Prostate gland (tissue), 2 donors: ENCODE measurements at places on chromosomes 6 and 20.

- no peaks in the 10 kb centered on the region for H3K27me3 ChIP-seq
- H3K4me1 ChIP-seq, result no peaks in the 10 kb centered on the region
- H3K36me3 ChIP-seq, result no peaks in the 10 kb centered on the region
- H3K27ac ChIP-seq, result no peak overlapping the region
- no peak overlapping the region for H3K4me3 ChIP-seq
Measured at GRCh38 chr6:126374372-126374771, 34.5 kb downstream of the CENPW start.

- no peaks in the 10 kb centered on the region for H3K4me1 ChIP-seq
- H3K27ac ChIP-seq, result no peak overlapping the region
- no peak overlapping the region for H3K4me3 ChIP-seq
- DNase-seq, result no peak
- no peaks in the 10 kb centered on the region for H3K36me3 ChIP-seq
Measured at GRCh38 chr6:44116641-44117382, 10.4 kb downstream of the MRPL14 start.

DNA sequence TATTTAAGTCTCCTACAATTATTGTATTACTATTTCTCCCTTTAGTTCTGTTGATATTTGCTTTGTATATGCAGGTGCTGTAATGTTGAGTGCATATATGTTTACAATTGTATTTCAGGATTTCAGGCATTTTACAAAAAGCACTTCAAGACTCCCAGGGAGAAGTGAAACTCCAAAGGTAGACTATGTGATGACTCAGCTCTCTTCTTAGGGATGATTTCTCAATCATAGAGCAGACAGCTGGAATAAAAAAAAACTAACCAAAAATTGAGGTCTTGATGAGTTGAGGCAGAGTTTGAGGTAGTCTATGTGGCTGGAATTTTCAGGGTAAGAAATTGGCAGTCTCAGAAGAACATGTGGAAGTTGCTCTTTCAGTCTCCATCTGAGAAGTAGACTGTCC, 786.1 kb downstream of the TFAP2A start:
- no peaks in the 10 kb centered on the region for H3K4me1 ChIP-seq
- H3K27ac ChIP-seq, result no peak overlapping the region
- DNase-seq, result no peak
- H3K27me3 ChIP-seq, result no peaks in the 10 kb centered on the region

DNA sequence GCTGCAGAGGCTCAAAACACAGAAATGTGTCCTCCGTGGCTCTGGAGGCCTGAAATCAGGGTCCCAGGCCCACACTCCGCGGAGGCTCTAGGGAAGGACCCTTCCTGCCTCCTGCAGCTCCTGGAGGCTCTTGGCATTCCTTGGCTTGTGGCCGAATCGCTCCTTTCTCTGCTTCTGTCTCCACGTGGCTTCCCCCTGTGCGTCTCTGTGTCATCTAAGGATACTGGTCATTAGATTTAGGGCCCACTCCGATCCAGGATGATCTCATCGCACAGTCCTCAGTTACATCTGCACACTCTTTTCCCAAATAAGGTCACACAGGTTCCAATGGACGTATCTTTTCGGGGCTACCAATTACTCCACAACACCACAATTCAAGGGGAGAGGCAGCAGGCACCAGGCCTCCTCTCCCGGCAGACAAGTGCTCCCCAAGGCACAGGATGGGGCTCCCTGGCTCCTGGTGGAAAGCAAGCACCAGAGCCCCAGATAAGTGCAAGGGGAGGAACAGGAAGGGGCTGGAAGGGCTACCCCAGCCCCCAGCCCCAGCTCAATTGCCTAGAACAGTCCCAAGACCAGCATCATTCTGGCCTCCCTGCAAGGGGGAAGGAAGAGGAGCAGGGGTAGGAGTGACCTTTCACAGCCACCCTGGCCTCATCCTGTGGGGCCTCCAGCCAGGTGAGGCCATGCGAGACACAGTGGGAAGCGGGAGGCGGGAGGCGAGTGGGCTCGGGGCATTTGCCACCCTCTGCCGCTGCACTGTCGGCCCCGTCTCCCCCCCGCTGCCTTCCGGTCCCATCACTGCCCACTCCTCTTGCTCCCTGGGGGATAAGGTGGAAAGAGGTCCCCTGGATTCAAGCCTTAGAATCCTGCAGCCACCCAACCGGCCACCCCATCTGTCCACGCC, 16.3 kb downstream of the NTSR1 start:
- H3K27ac ChIP-seq, result no peak overlapping the region
- no peaks in the 10 kb centered on the region for H3K36me3 ChIP-seq
- DNase-seq, result no peak

DNA sequence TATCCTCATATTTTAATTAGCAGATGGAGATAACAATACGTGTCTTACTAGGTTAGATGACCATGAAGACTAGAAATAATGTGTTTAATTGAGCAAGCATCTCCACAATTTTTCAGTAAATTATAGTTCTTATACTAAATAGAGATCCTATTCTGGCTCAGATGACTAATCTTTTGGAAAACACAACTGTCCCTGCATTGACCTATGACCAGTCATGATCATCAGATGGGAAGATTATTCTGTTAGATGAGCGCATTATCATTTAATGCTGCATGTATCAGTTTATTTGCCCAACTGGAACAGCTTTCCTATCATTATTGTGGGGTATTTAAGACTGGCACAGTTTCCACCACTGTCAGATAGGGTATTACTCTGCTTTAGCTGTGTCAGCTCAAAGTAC, 185.5 kb downstream of the MOXD1 start:
- no peaks in the 10 kb centered on the region for H3K36me3 ChIP-seq
- H3K4me1 ChIP-seq, result no peaks in the 10 kb centered on the region
- DNase-seq, result no peak
- H3K27me3 ChIP-seq, result no peaks in the 10 kb centered on the region
- H3K4me3 ChIP-seq, result no peak overlapping the region
- H3K27ac ChIP-seq, result no peak overlapping the region

DNA sequence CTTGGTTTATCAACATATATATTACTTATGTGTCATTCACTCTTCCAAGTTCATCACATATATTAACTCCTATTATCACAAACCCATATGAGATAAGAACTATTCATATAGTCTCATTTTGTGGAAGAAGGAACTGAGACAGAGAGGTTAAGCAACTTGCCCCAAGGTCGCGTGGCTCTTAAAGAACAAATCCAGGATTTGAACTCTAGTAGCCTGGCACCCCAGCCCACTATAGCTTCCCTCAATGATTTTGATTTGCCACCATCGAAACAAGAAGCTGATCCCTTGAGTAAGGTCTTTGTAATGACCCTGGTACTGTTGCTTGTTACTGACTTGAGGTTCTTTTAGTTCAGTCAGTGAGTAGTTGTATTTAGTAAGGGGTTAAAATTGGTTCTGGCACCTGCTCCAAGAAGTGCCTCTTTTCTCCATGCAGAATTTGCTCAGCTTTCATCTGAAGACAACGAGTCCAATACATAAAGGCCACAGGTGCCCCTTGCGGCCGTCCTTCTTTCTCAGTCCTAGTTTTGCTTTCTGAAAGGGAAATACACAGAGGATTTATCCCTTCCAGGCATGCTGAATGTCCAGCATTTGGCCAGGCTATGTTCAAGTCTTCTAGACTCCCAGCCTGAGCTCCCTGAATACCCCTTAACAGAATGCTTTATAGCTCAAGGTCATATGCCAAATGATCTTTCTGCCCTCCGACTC, 253.0 kb downstream of the TBC1D7 start:
- no peak overlapping the region for H3K27ac ChIP-seq
- H3K36me3 ChIP-seq, result no peaks in the 10 kb centered on the region
- H3K4me3 ChIP-seq, result no peak overlapping the region
- no peaks in the 10 kb centered on the region for H3K27me3 ChIP-seq
- no peak for DNase-seq
- H3K4me1 ChIP-seq, result no peaks in the 10 kb centered on the region

- DNase-seq, result no peak
- H3K36me3 ChIP-seq, result no peaks in the 10 kb centered on the region
- no peaks in the 10 kb centered on the region for H3K27me3 ChIP-seq
- no peaks in the 10 kb centered on the region for H3K4me1 ChIP-seq
- H3K27ac ChIP-seq, result no peak overlapping the region
Measured at GRCh38 chr6:25882051-25882496, 8.0 kb upstream of the SLC17A3 start.

DNA sequence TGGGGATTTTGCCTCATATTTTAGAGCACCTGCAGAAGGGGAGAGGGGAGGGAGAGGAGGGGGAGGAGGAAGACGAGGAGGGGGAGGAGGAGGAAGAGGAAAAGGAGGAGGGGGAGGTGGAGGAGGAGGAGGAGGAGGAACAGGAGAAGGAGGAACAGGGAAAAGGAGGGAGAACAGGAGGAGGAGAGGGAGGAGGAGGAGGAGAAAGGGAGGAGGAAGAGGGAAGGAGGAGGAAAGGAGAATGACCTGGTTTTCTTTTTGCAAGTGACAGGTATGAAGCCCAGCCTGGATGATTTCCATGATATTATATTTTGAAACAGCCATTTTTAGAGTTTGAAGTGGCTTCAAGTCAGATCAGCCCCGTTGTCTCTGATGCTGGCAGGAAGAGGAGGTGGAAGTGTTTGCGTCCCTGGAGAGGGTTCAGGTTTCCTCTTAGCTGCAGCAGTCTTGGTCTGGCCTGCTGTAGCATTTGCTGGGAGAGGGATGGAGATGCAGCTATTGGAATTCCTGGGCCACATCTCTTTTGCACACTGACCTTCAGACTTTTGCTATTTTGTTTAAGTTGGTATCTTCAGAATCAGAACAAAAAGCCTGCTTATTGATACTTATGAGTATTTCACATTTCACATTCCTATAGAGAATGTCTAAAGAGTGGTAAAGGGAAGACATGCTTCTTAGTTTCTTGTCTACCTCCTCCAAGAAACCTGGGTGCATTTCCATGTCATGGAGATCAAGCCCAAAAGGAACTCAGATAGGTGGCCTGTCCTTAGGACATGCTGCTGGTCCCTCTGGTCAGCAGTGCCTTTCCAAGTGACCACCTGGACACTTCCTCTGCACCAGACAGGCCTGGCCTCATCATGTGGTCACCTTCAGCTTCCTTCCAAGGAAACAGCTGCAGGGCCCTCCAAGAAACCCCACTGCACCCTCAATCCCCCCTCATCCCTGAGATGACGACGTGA, 54.3 kb upstream of the IYD start:
- no peak overlapping the region for H3K4me3 ChIP-seq
- no peaks in the 10 kb centered on the region for H3K27me3 ChIP-seq
- no peaks in the 10 kb centered on the region for H3K36me3 ChIP-seq
- DNase-seq, result no peak

- H3K27ac ChIP-seq, result no peak overlapping the region
- no peak for DNase-seq
- H3K4me3 ChIP-seq, result no peak overlapping the region
Measured at GRCh38 chr6:15911753-15912504, 217.0 kb upstream of the MYLIP start.

GRCh38 chr20:46951405-46951804, 56.8 kb downstream of the EYA2 start:
- H3K4me1 ChIP-seq, result no peaks in the 10 kb centered on the region
- no peak overlapping the region for H3K27ac ChIP-seq
- H3K36me3 ChIP-seq, result no peaks in the 10 kb centered on the region

- no peak overlapping the region for H3K4me3 ChIP-seq
- H3K27me3 ChIP-seq, result no peaks in the 10 kb centered on the region
- H3K4me1 ChIP-seq, result no peaks in the 10 kb centered on the region
- no peak for DNase-seq
Measured at GRCh38 chr20:17700637-17701036, 871 bp downstream of the BANF2 start.

DNA sequence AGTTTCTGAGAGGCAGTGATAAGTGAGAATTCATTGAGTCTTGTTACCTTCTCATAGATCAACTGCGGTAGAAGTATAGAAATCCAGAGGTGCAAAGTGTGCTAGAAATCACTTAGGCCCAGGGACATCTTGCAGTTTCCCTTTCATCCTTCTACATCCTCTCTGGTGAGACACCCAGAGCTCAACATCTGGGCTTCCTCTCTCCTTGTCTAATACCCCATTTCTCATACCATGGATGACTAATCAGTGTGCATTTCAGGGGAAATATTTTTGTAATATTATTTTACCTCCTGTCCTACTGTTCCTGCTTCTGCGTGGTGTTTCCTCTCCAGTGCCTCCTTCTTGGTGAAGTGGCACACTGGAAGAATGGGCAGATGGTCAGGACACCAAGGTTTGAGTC, 322.4 kb downstream of the TFAP2B start:
- no peak overlapping the region for H3K4me3 ChIP-seq
- H3K27me3 ChIP-seq, result no peaks in the 10 kb centered on the region
- DNase-seq, result no peak
- H3K36me3 ChIP-seq, result no peaks in the 10 kb centered on the region

- H3K36me3 ChIP-seq, result no peaks in the 10 kb centered on the region
- H3K4me1 ChIP-seq, result no peaks in the 10 kb centered on the region
- H3K4me3 ChIP-seq, result no peak overlapping the region
- H3K27me3 ChIP-seq, result no peaks in the 10 kb centered on the region
Measured at GRCh38 chr20:53493311-53493857, 100.3 kb downstream of the ZNF217 start.

- H3K4me1 ChIP-seq, result no peaks in the 10 kb centered on the region
- DNase-seq, result no peak
- H3K4me3 ChIP-seq, result no peak overlapping the region
- H3K27ac ChIP-seq, result no peak overlapping the region
- H3K27me3 ChIP-seq, result no peaks in the 10 kb centered on the region
- H3K36me3 ChIP-seq, result no peaks in the 10 kb centered on the region
Measured at GRCh38 chr6:70080443-70081070, 214.2 kb downstream of the COL19A1 start.

DNA sequence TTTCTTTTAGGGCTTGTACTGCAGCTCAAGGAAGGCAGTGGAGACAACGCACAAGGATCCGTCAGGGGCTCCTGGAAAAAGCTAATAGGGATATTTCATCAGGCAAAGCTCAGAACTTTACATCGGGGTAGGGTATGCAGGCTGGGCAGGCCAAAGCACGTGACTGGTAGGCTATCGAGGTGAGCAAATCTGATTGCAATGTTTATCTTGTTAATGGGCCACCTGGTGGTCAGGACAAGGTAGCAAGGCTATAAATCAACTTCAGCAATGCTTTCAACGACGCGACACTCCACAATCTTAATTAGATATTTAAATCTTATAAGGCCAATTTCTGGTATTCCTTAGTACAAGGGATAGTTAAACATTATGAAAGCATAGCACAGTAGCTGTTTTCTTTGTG, 1302.8 kb upstream of the EYS start:
- H3K27me3 ChIP-seq, result no peaks in the 10 kb centered on the region
- H3K4me3 ChIP-seq, result no peak overlapping the region
- no peaks in the 10 kb centered on the region for H3K36me3 ChIP-seq

DNA sequence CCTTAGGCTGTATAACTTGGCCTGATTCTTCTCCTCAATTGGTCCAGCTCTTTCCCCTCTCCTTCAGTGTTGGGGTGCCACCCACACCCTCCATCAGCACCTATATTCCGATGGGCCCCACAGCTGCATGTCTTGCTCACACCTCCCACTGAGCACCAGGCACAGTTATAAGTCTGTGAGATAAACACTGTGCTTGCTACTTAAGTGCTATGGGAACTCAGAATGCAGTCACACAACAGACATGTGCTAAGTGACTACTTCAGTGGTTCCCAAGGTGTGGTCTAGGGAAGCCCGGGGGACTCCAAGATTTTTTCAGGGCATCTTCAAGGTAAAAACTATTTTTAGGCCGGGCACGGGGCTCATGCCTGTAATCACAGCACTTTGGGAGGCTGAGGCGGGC, 7.3 kb downstream of the ZC3H12D start:
- DNase-seq, result no peak
- H3K27me3 ChIP-seq, result no peaks in the 10 kb centered on the region
- no peaks in the 10 kb centered on the region for H3K36me3 ChIP-seq
- no peaks in the 10 kb centered on the region for H3K4me1 ChIP-seq
